Activated CD4-positive, alpha-beta memory T cell treated with anti-CD3 and anti-CD28 coated beads for 36 hours (primary cell): ENCODE measurements at places on chromosomes 1 and 21.

DNA sequence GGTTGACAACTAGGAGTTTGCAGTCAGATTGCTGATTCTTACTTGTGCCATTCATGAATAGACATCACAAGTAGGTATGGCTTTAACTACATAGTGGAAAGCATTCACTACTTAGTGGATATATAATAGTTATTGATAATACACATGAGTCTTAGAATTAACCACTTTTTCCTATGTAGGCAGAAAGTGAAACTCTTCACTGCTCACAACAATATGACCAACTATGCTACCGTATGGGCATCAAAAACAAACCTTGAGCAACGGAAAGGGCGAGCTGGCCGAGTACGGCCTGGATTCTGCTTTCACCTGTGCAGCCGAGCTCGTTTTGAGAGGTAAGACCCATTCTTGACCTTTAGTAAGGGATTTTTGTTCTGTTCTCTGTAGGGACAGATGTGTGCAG lies 38.7 kb downstream of the DHX9 start:
- peak; percentile 47 for DNase-seq

GRCh38 chr1:21902026-21903012 lies 34.8 kb downstream of the HSPG2 start:
- no peak for DNase-seq

- no peak for DNase-seq
Measured at GRCh38 chr21:29174607-29175013, 44.2 kb downstream of the MAP3K7CL start.

GRCh38 chr1:48772211-48772610 lies 4.5 kb downstream of the BEND5 start:
- DNase-seq, result no peak

DNA sequence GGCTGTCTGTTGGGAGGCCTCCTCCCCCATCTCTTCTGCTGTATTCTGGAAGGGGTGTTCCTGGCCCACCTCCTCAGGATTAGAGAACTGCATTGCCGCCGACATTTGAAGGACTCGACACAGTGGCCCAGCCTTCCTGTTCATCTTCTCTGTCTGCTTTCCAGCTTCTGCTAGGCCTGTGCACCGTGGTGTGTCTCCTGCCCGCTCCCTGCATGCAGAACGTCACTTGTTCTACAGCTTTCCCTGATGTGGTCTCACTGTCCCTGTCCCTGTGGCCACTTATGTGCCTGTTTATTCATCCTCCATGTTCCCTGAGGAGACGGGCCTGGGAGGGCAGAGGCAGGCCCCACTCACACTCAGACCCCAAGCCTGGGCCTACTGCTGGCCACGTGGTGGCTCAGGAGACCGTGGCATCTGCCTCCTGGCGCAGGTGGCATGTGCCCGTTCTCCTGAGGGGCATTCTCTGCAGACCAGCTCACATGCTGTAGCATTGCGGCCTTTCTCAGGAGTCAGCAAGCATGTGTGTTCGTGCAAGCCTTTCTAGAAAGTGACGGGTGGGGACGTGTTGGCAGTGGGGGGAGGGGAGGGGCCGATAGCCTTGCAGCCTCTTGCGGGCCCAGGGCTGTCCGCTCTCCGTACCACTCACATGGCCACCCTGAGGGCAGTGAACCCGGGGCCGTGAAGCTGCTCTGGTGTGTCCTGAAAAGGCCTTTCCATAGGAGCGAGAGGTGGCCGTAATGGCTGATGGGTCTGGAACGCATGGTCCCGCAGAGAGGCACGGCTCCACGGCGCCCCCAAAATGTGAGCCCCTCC lies 35.9 kb downstream of the POFUT2 start:
- DNase-seq, result no peak

DNA sequence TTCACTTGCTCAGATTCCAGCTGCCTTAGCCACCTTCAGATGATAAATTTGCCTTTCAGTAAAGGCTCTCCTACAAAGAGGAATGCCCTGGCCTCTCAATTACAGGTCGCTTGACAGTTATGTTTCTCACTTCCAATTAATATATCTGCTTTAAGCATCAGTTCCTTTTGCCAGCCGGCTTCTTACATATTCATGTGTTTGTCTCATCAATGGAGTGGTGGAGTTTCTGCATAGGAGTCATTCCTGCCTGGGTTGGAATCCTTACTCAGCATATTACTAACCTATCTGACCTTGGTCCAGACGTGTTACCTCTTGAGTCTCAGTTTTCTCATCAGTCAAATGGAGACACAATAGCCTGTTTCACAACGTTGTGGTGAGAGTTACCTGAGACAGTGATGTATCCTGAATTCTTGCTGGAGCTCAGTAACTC lies 9.4 kb upstream of the SESN2 start:
- no peak for DNase-seq

- DNase-seq, result no peak
Measured at GRCh38 chr1:61790837-61791236, 48.6 kb downstream of the PATJ start.

GRCh38 chr1:109928591-109929111 lies 18.0 kb downstream of the CSF1 start:
- DNase-seq, result no peak

DNA sequence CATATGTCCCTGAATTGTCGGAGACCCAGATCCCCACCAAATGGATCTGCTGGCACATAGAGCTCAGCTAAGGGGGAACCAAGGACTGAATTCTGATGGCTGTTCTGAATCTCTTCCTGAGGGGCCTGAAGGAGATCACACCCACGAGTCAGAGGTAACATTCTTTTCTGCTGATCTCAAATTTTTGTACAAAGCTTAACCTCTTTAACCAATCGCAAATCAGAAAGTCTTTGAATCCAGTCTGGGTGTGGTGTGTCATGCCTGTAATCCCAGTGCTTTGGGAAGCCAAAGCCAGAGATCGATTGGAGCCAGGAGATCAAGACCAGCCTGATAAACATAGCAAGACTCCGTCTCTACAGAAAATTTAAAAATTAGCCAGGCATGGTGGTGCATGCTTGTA lies 62.8 kb upstream of the PRRC2C start:
- no peak for DNase-seq

DNA sequence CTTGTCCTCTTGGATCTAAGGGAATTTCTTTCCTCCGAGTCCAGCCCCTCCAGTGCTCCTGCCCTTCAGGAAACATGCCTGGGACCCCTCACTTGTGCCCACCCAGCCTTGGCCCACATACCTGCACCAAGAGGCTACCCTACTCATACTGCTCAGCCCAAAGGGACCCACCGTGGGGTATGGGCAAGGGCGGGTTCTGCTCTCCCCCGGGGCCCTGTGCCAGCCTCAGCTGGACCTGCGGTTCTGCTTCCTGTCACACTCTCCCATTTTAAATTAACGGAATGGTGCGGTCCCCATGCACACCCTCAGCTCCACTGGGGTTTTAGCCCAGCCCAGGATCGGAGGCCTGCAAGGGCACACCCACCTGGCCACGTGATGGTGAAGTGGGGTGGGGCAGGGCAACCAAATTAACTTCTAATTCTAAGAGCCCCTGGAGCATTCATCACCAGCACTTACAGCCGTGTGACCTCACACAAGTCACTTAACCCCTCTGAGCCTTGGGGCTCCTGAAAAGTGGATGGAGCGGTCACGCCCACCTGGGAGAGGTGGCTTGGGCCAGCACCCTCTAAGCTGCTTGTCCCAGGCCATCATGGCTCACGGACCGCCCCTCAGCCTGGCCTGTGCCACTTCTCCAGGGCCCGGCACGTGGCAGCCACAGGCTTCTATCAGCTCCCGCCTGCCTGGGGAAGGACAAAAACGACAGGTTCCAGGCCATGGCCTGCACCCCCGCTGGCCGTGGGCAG lies 28.3 kb downstream of the TP73 start:
- DNase-seq, result no peak

DNA sequence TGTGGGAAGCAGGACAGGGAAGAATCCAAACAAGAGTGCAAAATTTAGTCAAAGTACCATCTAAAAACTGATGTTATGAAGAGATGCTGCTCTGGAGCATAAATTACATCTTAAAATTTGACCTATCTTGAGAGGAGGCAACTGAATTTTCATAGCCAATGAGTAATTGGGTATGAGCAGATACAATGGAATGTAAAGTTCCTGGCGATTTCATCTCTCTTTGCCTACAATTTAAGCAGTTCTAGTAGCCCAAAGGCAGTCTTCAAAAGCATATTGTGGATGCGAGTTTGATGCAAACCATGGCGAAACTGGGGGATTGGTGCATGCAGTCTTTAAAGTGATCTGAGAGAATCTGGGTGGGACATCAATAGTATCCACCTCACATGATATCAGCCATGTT lies 1265.9 kb downstream of the BRINP3 start:
- no peak for DNase-seq

DNA sequence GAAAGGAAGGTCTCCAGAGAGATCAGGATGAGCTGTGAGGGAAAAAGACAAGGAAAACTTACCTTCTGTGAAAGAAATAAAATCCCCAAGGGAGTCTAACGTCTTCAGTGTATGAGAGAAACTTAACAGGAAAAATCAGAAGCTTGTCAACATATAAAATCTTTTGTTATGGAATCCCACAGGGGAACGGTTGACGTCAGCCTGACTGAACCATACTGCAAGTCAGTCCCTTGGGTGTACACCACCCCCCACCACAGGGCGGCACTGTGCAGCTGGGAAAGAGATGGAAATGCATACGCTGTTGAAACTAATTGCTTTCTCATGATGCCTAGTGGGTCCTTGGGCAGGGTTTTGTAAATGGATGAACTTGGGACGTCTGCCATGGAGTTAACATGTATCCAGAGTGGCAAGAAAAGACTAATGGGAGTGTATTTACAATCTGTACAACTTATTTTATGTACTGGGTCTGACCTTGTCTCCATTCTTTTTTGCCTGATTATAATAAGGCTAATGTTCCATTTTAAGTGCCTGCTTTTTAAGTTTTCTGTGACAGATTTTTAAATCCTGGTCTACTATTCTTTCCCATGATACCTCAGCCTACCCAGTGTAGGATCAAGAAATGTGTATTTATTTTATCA lies 22.7 kb downstream of the UTP25 start:
- DNase-seq, result peak; percentile 50

GRCh38 chr1:184792450-184792969 lies 37.9 kb upstream of the EDEM3 start:
- DNase-seq, result peak; percentile 30

GRCh38 chr1:186636786-186637185 lies 43.4 kb downstream of the PTGS2 start:
- no peak for DNase-seq

- no peak for DNase-seq
Measured at GRCh38 chr1:37073854-37074379, 39.6 kb upstream of the GRIK3 start.
